ENCODE measurements at places on chromosomes 11 and 22.

DNA sequence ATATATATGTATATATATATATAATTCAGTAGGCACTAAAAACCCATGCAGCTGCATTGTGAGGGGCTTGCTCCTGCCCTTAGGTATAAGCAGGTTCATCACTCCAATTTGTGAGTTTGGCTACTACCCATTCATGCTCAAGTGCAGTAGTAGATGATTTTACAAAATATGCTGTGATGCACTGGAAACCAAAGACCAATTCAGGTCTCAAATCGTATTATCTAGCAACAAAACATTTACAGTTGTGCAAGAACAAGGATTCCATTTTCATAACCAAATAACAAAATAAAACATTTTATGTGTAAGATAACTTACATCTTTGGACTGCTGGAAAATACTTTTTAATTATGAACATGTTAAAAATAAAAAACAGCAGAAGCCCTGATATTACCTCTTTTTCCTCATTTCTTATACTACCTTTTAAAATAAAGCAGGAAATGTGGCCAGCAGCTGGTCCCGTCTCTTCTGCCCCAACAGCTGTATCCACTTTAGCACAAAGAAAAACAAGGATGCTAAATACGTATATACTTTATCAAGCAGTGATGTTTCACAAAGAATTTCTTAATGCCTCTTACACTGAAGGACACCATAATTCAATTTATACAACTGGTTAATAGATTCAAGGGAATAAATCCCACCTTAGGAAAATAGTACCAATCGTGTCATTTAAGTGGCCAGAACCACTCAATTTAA, 2.8 kb downstream of the CREBZF start:
- DNase-seq, result no peak

DNA sequence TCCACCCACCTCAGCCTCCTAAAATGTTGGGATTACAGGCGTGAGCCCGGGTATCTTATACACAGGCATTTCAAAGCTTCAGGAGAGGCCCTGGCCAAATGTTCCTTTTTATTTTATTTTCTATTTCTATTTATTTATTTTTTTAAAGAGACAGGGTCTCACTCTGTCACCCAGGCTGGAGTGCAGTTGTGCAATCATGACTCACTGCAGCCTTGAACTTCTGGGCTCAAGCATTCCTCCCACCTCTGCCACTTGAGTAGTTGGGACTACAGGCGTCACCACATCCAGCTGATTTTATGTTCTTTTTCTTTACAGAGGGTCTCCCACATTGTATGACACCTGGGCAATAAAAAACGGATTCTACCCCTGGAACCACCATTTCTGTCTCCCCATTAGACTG, 71.2 kb downstream of the FBXO7 start:
- DNase-seq, result peak; percentile 33

DNA sequence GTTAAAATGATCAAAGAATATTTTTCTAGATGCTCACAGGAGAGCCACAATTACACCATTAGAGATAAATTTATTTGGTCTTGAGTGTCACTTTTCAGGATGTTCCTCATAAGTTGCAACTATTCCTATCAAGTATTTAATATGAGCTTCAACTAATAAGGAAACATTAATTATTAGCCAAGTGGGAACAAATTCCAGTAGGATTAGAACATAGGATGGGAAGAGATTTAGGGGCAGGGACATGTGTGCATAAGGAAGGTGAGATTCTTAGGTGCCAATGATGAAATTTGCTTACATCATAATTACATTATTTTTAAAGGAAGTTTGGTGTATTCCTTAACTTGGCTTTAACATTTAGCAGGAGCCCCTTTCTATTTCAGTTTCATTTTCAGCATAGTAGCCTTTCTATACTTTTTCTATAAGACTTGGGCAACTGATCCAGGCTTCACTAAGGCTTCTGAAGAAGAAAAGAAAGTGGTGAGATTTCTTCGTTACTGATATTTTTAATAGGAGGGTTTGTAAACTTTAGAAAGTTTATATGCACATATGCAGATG, 38.8 kb downstream of the CSRP3 start:
- DNase-seq, result no peak

- no peak for DNase-seq
Measured at GRCh38 chr11:64306876-64307622, 1.7 kb downstream of the ESRRA start.

- peak; percentile 65 for DNase-seq
Measured at GRCh38 chr11:73412308-73412707, 36.1 kb downstream of the RELT start.

- DNase-seq, result no peak
Measured at GRCh38 chr11:106306942-106307341, 229.5 kb downstream of the AASDHPPT start.

GRCh38 chr11:8368194-8368593, 104.5 kb upstream of the LMO1 start:
- no peak for DNase-seq

DNA sequence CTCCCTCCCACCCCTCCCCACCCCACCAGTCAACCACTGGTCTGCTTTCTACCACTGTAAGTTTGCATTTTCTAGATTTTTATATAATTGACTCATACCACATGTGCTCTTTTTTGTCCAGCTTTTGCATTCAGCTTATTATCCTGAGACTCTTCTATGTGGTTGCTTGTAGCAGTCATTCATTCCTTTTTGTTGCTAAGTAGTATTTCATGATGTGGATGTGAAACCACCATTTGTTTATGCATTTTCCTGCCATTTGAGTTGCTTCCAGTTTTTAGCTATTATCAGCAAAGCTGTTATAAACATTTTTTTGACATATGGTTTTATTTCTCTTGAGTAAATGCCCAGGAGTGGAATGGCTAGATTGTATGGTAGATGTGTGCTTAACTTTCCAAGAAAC, 77.0 kb upstream of the FGF3 start:
- DNase-seq, result no peak

GRCh38 chr11:132186699-132187098, 816.3 kb downstream of the NTM start:
- DNase-seq, result no peak

DNA sequence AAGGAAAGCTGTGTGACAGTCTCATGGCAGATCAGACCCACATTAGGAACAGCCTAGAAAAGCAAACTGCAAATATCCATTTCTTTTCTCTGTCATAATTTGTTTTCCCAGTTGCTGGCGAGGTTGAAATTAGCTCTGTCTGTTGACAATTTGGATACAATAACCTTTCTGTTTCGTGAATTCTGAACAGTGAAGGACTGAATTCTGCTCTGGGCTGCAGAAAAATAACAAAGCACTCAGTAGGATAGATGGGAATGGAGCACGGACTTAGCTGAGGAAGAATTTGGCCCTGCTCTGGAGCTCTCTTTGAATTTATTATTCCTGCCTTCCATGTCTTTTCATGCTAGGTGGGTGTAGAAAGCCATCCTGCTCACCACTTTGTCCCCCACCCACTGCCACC, 140.3 kb downstream of the RRAS2 start:
- DNase-seq, result no peak

DNA sequence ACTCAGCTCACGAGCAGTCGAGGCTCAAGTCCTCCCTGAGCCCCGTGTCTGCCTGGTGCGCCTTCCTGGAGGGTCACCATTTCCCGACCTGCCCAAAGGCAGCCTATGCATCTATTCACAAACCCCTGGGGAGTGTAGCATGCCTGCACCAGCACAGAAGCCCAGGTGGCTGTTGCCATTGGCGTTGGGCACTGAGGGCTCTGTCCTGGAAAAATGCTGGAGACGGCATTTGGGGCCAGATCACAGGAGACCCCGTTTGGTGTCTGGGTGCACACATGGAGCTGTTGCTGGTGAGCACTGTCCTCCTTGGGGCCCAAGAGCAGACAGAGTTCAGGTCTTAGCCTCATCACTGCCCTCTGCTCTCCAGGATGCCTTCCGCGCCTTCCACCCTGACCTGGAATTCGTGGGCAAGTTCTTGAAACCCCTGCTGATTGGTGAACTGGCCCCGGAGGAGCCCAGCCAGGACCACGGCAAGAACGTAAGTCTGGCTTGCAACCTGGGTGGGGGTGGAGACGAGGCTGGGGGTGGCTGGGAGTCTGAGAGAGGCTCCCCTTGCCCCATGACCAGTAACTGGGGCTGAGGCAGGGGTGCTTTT, 9.4 kb downstream of the FADS2 start:
- DNase-seq, result no peak

GRCh38 chr11:1317993-1318392, 8.6 kb upstream of the TOLLIP start:
- no peak for DNase-seq

DNA sequence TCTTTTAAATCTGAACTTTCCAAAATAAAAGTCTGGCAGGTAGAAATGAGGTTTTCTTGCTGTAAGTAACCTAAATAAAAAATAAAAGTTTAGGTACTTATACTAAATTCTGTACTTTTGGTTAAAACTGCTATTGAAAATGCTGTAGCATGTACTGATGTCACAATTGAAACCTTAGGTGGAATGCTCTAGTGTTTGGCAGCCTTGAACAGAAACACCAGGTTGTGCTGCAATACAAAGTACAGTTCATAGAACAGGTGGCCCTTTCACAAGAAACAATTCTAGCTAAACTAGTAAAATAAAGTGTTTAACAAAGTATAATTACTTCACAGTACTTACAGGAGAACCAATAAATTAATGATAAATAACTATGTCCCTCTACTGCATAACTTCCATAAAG, 25.1 kb downstream of the NPAT start:
- DNase-seq, result no peak

DNA sequence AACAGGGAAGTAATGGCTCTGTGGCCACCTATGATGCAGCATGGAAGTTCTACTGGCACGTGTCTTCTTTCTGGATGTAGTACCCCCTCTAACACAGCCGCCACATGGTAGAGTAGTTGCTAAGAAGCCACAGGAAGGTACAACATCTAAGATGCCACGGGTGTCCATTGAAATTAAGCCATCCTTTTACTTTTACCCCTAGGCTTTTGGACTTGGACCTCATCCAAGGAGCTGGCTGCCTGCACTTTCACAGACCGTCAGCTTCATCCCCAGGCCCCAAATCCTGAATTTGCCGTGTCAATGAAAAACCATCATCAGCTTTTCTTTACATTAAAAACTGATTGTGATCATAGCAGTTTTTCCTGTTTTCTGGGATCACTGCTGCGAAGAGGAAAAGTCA, 102.4 kb downstream of the RPL27A start:
- DNase-seq, result no peak

GRCh38 chr11:66007201-66007634, 4.6 kb upstream of the CST6 start:
- DNase-seq, result no peak

DNA sequence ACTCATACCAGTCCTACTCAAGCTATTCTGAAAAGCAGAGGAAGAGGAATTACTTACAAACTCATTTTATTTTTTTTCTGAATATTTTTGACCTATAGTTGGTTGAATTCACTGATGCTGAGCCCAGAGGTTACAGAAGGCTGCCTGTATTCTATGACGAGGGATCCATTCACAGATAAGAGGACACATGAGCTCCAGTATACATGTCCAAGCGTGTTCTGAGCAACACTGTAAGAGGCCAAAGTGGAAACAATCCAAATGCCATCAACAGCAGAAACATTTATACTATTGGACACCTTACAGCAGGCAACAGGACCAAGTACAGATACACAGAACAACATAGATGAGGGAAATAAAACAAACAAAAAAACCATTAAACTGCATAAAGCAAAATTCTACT, 10.3 kb downstream of the KDM4E start:
- DNase-seq, result peak; percentile 92

DNA sequence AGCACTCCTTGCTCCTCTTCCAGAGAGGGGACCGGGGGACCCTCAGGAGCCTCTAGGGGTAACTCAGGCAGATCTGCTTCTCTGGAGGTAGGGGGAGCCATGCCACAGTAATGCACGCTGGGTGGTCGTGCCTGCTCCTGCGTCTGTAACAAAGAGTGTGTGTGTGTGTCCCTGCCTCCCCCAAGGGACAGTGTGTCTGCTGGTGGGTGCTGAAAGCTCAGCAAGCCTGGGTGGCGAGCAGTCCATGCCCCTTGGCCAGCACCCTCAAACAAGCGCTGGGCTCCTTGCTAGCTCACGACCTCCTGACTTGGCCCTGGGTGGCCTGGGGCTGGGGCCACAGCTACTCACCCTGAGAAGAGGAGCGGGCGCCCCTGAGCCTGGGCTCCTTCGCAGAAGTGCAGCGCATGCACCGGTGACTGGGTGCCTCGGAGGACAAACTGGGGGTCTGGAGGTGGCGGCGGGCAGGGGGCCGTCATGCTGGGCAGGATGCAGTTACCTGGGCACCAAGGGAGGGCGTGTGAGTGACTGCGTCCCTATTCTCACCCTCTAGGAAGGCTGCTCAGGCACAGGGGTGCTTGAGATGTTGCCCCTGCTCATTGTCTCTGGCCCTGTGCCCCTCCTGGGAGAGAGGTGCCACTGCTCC, 33.7 kb downstream of the GNB1L start:
- DNase-seq, result no peak

GRCh38 chr11:78533399-78533798, 41.3 kb downstream of the NARS2 start:
- DNase-seq, result no peak

DNA sequence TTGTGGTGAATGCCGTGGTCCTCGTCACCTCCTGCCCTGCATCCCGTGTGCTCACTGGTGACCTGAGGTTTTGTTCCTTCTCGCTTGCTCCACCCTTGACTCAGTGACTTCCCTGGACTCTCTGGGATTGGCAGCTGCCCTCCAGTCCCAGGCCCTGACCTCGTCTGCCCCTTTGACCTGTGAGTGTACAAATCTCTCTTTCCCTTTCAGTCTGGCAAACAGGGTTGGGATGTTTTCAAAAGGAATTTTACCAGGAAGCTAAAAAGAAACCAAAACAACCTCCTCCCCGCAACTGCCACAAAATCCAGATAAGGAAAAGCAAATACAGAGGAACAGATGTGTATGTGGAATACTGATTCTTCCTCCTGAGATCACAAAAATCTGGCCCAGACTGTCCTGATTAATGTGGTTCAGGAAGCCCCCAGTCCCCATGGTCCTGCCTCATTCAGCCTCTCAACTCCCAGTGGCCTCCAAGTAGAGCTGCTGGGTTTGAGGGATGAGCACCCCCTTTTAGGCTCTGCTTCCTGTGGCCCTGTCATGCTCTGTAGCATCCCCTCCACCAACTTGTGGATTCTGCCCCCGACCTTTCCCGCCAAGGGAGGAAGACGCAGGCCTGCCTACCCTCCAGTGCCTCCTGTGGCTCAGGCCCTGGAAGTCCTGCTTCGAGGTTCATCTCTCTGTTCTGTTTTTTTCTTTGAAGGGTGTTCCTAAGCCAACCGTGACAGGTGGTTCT, 15.2 kb downstream of the ROBO4 start:
- no peak for DNase-seq

GRCh38 chr11:65310736-65311135, 3.9 kb upstream of the CDC42EP2 start:
- DNase-seq, result no peak

- DNase-seq, result no peak
Measured at GRCh38 chr11:7485186-7486097, at the start of gene OLFML1. OLFML1 (plus strand) TSS chr11:7485506; CDS start chr11:7485876, 370 bp downstream.

- DNase-seq, result peak; percentile 26
Measured at GRCh38 chr11:17743808-17744119, 9.2 kb downstream of the KCNC1 start.

DNA sequence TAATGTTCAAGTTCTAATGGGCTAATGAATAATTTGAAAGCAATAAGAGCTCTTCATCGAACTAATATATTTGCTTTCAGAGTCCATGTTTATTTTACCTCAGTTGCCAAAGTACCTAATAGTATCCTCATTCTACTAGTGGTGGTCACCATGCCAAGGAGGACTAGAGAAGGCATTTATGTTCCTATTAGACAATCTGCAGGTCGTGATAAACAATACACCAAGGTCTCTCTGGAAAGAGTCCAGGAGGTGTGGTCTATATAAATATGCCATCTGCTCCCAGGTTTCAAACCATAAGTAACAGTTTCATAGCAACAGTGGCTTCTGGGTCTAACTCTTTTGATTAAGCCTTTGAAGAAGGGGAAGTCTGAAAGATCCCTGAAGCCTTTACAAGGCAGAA, 42.9 kb downstream of the ARFGAP3 start:
- no peak for DNase-seq

All from bronchial epithelial cell (primary cell).